ENCODE measurements at places on chromosomes 3 and 15. TPM values are rescaled to one million over a fixed set of nuclear protein-coding genes. Genes with fewer than 3 reads are reported as not detected.
A peak's percentile ranks its signal among the peaks of the same experiment; 100 is the strongest.

DNA sequence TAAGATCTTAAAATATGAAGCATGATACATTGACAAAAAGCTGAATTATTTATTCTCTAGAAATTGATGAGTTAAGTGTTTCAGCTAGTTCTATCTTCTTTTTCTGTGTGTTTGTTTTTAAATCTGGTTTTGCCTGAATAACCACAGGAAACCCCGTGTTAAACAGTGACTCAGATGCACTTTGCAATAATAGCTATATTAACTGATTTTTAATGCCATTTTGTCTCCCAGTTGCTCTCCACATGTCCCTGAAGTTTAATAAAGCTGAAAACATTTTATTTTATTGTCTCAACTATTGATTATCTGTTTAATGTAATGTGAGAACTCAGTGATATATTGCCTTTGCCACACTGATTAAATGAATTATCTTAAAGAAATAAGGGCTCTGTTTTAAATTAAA lies 42.8 kb upstream of the ROBO1 start:
- H3K4me1 ChIP-seq = no peaks in the 10 kb centered on the region
- no peak overlapping the region for H3K4me3 ChIP-seq
- H3K36me3 ChIP-seq = no peaks in the 10 kb centered on the region
- no peaks in the 10 kb centered on the region for H3K27me3 ChIP-seq
- no peak for DNase-seq

DNA sequence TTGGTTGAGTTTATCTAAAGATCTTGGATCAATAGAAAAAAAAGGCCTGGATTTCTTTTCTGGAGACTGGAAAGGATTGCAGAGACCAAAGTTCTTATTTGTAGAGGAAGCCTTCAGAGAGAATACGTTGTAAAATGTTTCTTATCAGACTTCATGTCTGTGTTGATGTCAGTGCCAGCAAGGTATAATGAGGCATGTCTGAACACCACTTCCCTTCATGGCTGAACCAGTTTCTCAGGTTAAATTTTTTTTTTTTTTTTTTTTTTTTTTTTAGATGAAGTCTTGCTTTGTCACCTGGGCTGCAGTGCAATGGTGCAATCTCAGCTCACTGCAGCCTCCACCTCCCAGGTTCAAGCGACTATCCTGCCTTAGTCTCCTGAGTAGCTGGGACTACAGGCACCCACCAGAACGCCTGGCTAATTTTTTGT lies 17.8 kb upstream of the ZNF774 start:
- DNase-seq = no peak
- H3K27me3 ChIP-seq = no peaks in the 10 kb centered on the region
- no peaks in the 10 kb centered on the region for H3K36me3 ChIP-seq

CLN6 gene
- 15.2 TPM for total RNA-seq

DNA sequence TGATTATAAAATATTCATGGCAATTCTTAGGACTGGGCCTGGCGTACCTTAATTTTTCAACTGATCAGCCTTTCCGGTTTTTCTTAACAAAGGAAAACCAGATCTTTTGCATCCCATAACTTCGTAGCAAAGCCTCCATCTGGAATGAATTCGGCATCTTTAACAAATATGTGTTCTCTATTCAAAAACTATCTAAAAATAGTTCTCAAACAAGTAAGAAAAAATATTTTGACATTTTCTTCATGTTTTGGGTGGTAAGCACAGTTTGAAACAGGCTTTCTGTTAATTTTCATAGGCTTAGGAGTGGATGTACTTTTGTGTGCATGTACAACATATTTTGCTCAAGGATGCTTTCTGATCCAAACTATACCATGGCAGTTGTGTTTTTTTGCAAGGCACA lies 55.1 kb downstream of the RBMS3 start:
- H3K36me3 ChIP-seq = no peaks in the 10 kb centered on the region
- peak overlapping the region; percentile 39 for H3K4me3 ChIP-seq
- DNase-seq = no peak
- H3K4me1 ChIP-seq = peaks cover 88% of the 10 kb centered on the region
- H3K27ac ChIP-seq = peak overlapping the region; percentile 81

- H3K4me3 ChIP-seq = no peak overlapping the region
- H3K27me3 ChIP-seq = no peaks in the 10 kb centered on the region
- H3K27ac ChIP-seq = no peak overlapping the region
- H3K4me1 ChIP-seq = peaks cover 9% of the 10 kb centered on the region
Observed at GRCh38 chr3:195873281-195873887, 35.0 kb downstream of the TNK2 start.

GRCh38 chr3:37096975-37097374 lies 77.4 kb downstream of the LRRFIP2 start:
- peaks cover 18% of the 10 kb centered on the region for H3K4me1 ChIP-seq
- no peak overlapping the region for H3K4me3 ChIP-seq
- H3K27ac ChIP-seq = no peak overlapping the region
- H3K36me3 ChIP-seq = peaks cover 5% of the 10 kb centered on the region
- no peaks in the 10 kb centered on the region for H3K27me3 ChIP-seq
- DNase-seq = no peak

DNA sequence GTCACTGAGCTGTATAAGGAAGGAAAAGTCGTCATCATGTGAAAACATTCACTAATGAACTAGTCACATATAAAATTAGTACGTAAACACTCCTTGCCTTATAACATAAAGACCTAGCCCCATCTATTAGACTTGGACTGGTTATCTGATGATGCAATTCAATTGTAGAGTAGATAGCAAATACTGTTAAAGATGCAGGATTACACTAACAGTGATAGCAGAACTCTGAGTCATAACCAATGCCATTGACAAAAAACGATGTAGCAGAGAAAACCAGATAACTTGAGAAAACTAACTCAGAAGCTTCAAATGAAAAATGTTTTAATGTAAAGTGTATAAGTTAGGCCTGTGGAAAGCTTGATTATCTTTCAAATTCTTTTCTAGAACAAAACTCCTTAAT lies 132.2 kb downstream of the WDR72 start:
- H3K27me3 ChIP-seq = no peaks in the 10 kb centered on the region

VIPR1 gene
- total RNA-seq = 4.0 TPM

- H3K27ac ChIP-seq = no peak overlapping the region
- peaks cover 25% of the 10 kb centered on the region for H3K4me1 ChIP-seq
- no peaks in the 10 kb centered on the region for H3K36me3 ChIP-seq
- DNase-seq = no peak
- H3K27me3 ChIP-seq = peaks cover 85% of the 10 kb centered on the region
Observed at GRCh38 chr3:127452321-127452821, 138.2 kb downstream of the TPRA1 start.

MCF2L2 gene
- total RNA-seq = 3.3 TPM

CCR3 gene
- total RNA-seq = not detected

GRCh38 chr15:73633991-73634495 lies 854 bp upstream of the NPTN start:
- H3K4me1 ChIP-seq = peaks cover 42% of the 10 kb centered on the region
- no peak for DNase-seq
- no peaks in the 10 kb centered on the region for H3K36me3 ChIP-seq
- peak overlapping the region; percentile 98 for H3K27ac ChIP-seq
- peak overlapping the region; percentile 96 for H3K4me3 ChIP-seq

DNA sequence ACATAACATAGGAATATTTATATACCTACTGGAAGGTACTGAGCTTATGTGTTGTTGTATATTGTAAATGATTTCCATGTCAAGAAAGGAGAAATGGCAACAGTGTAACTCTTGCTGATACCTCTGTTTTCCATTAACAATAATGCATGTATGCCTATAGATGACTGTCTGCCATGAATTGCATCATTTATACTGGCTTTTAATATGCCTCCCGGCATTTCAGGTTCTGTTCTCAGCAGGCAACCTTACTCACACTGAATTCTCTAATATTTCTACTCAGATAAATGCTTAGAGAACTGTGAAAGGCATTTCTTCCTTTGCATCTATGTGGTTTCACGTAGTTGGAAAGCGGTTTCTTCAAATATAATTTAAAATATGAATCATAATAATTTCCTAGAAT lies 41.8 kb downstream of the LEKR1 start:
- H3K27me3 ChIP-seq = no peaks in the 10 kb centered on the region
- DNase-seq = no peak
- no peaks in the 10 kb centered on the region for H3K36me3 ChIP-seq
- no peaks in the 10 kb centered on the region for H3K4me1 ChIP-seq
- no peak overlapping the region for H3K27ac ChIP-seq
- H3K4me3 ChIP-seq = no peak overlapping the region

DNA sequence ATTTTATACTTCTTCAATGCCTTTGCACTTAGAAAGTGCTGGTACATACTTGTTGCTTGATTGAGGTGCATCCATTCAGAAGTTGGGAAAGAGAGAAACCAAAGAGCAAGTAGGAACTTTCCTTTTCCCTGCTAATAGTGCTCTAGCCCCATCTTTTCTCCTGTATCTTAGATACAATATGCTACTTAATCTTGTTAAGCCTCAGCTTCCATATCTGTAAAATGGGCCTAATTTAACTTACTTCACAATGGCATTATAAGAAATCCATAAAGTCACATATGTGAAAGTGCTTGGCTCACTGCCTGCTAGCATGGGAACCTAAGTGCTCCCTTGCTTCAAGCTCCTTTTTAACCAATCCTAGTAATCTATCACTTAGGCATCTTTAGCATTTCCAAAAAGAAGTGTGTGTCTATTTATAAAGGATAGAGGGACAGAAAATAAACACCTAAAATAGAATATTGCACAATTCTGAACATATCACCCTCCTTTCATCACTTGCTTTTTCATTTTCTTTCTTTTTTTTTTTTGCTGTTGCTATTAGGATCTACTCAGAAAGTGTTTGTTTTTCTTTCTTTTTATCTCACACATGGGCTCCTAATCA lies 28.1 kb downstream of the KCNAB1 start:
- H3K27me3 ChIP-seq = no peaks in the 10 kb centered on the region
- peaks cover 22% of the 10 kb centered on the region for H3K4me1 ChIP-seq
- H3K27ac ChIP-seq = peak overlapping the region; percentile 62
- peak; percentile 8 for DNase-seq
- no peaks in the 10 kb centered on the region for H3K36me3 ChIP-seq
- no peak overlapping the region for H3K4me3 ChIP-seq

WDR82 gene
- 62.6 TPM for total RNA-seq

DNA sequence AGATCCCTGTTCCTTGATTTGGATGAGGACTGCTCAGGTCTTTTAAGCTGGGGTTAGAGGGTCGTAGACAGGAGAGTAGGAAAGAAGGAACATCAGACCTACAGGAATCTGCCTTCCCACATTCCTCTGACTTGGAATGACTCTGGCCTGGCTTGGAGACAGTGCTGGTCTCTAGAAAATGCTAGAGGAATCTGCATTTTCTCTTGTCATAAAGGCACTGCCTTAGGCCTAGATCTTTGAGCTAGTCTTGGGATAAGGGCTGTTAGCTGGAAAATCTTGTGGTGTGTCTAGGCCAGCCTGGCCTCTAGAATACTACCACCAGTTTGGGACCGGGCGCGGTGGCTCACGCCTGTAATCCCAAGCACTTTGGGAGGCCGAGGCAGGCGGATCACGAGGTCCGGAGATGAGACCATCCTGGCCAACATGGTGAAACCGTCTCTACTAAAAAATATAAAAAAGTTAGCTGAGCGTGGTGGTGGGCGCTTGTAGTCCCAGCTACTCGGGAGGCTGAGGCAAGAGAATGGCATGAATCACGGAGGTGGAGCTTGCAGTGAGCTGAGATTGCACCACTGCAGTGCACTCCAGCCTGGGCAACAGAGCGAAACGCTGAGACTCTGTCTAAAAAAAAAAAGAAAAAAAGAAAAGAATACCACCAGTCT lies 17.3 kb upstream of the BSN start:
- no peaks in the 10 kb centered on the region for H3K27me3 ChIP-seq
- H3K4me1 ChIP-seq = peaks cover 13% of the 10 kb centered on the region
- DNase-seq = no peak
- H3K27ac ChIP-seq = no peak overlapping the region
- H3K36me3 ChIP-seq = peaks cover 22% of the 10 kb centered on the region
- no peak overlapping the region for H3K4me3 ChIP-seq

DNA sequence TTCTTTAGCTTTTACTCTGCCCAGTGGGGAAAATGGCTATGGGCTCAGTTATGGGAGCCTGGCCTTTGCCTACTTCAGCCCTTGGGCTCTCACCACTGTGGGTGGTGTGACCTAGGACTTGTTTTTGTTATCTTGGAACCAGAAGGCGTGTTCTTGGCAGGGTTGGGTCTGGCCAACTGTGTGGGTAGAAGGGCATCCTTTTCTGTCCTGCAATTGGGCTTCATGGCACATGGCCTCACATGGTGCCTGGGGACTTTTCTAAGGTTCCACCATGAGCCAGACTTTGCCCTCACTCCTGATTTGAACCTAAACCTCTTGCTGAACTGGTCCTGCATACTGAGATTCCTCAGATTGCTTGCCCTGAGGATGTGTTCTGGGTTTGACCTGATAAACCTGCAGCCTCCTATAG lies 1.7 kb downstream of the GLYCTK start:
- no peaks in the 10 kb centered on the region for H3K27me3 ChIP-seq
- peaks cover 27% of the 10 kb centered on the region for H3K36me3 ChIP-seq
- DNase-seq = no peak
- peaks cover 20% of the 10 kb centered on the region for H3K4me1 ChIP-seq

OXSM gene
- total RNA-seq = 7.9 TPM

- H3K36me3 ChIP-seq = peaks cover 7% of the 10 kb centered on the region
- DNase-seq = no peak
- peaks cover 78% of the 10 kb centered on the region for H3K4me1 ChIP-seq
Observed at GRCh38 chr3:128492671-128493569, at the start of gene GATA2. Gene GATA2, minus strand, starts transcription at chr3:128493201. Its CDS starts 6,170 bp downstream, at chr3:128487031.

DNA sequence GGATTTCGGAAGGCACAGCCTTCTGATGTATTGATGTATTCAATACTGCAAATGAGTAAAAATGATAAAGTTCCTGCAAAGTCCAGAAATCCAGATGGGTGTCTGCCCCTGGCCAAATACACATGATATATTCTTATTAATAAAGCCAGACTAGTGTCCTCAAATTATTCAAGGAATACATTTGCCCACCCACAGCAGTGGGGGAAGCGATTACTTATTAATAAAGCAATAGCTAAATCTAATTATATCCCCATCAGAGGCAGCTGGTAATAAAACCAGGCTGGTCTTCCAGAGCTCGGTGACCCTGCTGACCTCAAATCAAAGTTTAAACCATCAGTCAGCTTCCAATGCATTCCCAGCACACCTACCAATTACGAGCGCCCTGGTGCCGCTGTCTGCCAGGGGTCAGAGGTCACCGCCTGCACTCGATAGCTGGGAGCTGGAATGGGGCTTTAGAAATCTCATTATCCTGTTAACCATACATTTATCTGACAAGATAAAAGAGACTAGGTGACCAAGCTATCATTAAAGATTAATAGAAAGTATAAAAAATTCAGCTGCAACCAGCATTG lies 330.3 kb downstream of the UACA start:
- no peaks in the 10 kb centered on the region for H3K36me3 ChIP-seq
- DNase-seq = no peak
- H3K4me3 ChIP-seq = no peak overlapping the region

- no peak overlapping the region for H3K4me3 ChIP-seq
- H3K27me3 ChIP-seq = peaks cover 71% of the 10 kb centered on the region
- DNase-seq = no peak
- H3K4me1 ChIP-seq = peaks cover 5% of the 10 kb centered on the region
Observed at GRCh38 chr3:126542340-126543241, 16.1 kb downstream of the C3orf22 start.

- no peaks in the 10 kb centered on the region for H3K27me3 ChIP-seq
- DNase-seq = no peak
- H3K4me3 ChIP-seq = no peak overlapping the region
- no peak overlapping the region for H3K27ac ChIP-seq
- H3K4me1 ChIP-seq = no peaks in the 10 kb centered on the region
- no peaks in the 10 kb centered on the region for H3K36me3 ChIP-seq
Observed at GRCh38 chr3:171503817-171504216, 43.6 kb upstream of the TNIK start.

Measured in esophagus muscularis mucosa (tissue), 4 donors.